WERI-Rb-1 (cell line): ENCODE measurements at places on chromosomes 3 and 15.

GRCh38 chr3:135145581-135145980, 350.5 kb downstream of the EPHB1 start:
- DNase-seq: no peak

- DNase-seq: no peak
Measured at GRCh38 chr3:144482876-144483275, 511.3 kb downstream of the DIPK2A start.

DNA sequence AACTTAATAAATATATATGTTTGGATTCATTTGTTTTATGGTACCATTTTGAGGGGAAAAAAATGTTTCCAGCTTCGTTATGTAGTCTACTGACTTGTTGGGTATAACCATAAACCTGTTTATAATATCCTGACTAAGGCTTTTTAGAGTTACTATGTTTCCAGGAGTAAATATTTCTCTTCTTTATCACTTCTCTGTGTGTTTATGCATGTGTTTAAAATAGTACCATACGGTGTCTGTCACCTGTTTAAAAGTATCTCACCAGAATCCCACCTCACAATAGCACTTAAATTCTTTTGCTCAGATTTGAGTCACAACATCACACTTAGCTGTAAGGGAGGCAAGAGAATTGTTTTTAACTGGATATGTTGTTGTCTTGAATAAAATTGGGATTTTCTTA, 15.1 kb downstream of the LACTB start:
- DNase-seq: no peak

- DNase-seq: no peak
Measured at GRCh38 chr3:12751571-12751970, 7.5 kb downstream of the TMEM40 start.

- DNase-seq: no peak
Measured at GRCh38 chr3:20028905-20029331, 11.3 kb upstream of the KAT2B start.

GRCh38 chr3:178295292-178295912, 240.8 kb upstream of the KCNMB2 start:
- DNase-seq: no peak

DNA sequence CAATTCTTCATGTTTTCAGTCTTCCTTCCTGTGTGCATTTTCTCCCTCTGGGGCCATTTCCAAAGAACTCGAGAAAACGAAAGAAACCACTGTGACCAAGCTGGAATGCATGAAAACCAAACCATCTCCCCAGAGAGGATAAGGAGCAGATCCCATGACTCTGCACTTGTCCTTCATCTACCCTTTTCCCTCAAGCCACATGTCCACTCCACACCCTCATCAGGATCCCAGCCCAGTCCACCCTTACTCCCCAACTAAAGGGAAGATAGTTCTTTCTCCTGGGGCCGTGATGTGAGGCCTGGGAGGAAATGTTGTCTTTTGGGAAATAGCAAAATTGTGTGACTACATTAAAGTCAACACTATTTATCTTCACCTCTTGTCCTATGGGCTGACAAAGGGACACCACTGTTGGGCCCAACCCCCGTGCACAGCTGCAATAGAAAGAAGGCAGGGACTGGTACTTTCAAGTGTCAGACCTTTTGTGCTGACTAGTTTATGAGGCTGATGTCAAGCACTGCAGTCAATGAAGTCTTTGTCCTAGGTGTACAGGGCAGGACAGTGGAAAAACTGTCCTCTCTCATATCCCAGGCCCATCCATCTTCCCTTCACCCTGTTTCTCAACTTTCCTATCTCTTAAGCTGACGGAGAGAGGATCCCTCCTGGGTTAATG, 487.1 kb upstream of the NR2F2 start:
- DNase-seq: no peak

DNA sequence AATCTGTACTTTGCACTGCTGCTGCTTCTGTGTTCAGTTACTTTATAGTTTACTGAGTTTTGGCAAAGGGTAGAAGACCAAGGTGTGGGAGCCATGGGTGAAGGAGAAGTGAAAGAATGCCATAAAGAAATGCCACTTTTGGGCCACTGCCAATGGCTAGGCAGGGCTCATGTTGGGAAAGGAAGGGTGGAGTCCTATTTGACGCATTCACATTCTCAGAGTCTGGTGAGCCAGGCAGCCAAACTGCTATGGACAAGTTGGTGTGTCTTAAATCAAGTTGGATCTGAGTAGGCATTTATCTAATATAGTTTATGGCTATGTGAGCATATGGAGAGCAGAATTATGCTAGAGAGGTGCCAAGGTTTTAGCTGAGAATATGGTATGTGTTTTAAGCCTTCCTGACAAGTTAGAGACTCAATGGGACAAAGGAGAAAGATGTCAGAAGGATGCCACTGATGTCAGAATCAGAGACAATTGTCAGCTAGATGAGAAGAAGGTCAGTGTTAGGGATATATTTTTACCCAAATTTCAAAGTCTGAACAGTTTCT, 296.1 kb downstream of the AGBL1 start:
- DNase-seq: no peak

GRCh38 chr3:124974691-124975090, 40.1 kb upstream of the MUC13 start:
- DNase-seq: no peak

DNA sequence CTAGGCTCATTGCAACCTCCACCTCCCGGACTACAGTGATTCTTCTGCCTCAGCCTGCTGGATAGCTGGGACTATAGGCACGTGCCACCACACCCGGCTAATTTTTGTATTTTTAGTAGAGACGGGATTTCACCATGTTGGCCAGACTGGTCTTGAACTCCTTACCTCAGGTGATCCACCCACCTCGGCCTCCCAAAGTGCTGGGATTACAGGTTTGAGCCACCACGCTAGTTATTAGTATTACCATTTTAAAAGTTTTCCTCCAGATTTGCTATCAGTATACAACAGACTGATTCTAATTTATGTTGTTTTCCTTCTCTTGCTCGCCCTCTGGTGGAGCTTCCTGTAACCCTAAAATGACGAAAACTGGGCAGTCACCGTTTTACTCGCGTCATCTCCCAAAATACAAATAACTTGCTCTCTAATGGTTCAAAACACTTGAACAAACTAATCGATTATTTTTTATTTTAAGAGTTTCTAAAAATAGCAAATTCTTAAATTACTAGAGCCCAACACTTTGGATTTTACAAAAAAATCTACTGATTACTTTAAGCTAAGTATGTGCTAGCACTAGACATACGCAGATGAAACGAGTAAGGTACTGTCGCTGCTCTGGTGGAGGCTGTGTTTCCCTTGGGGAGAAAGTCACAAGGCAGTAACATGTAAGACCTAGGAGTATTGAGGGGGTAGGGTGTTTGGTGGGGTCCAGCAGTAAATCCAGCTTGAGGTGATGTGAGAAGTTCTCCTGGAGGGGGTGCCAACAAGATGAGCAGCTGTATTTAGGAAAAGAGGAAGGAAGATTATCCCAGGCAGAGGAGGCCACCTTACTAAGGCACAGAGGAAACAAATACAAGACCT, 203.3 kb downstream of the MBNL1 start:
- peak; percentile 20 for DNase-seq

GRCh38 chr3:14031271-14031670, 93.4 kb downstream of the CHCHD4 start:
- DNase-seq: no peak

- DNase-seq: no peak
Measured at GRCh38 chr3:15339786-15340215, 7.4 kb upstream of the SH3BP5 start.

GRCh38 chr3:54591157-54591556, 336.7 kb downstream of the LRTM1 start:
- no peak for DNase-seq

DNA sequence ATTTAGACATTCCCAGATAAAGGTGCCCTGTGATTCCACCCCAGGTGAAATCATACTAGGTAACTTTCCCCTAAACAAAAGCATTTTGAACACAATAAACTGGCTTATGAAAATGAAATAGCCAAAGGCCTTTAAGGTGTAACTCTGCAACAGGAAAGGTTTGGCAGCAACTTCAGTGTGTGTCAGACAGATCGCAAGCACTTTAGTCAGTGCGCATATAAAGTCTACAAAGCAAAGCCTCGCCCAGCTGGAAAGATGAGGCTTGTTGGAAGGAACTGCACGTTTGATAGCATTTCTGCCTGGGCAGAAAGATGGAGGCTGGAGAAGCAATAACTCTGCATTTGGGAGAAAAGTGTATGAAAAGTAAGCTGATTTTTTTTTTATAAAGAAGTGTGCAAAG, 57.9 kb downstream of the PRICKLE2 start:
- DNase-seq: no peak

- DNase-seq: no peak
Measured at GRCh38 chr15:59437142-59437816, 707 bp upstream of the FAM81A start.

- DNase-seq: no peak
Measured at GRCh38 chr3:188656196-188656982, 502.4 kb downstream of the LPP start.

DNA sequence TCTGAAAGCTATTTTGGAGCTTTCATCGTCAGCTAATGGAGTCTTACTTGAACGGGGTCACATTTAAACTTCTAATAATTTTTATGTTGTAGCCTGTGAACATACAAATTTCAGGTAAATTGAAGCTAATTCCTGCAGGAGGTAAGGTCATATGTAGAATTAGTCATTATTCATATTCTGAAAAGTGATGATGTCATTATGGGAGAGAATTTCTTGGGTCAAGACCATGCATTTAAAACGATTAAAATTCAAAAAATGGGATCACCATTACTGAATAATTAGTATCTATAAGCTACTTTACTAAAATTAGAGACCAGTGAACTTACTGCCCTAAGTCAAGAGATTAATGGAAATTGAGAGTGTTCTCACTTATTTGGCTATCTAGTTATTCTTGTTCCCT, 120.4 kb downstream of the CHL1 start:
- DNase-seq: no peak

DNA sequence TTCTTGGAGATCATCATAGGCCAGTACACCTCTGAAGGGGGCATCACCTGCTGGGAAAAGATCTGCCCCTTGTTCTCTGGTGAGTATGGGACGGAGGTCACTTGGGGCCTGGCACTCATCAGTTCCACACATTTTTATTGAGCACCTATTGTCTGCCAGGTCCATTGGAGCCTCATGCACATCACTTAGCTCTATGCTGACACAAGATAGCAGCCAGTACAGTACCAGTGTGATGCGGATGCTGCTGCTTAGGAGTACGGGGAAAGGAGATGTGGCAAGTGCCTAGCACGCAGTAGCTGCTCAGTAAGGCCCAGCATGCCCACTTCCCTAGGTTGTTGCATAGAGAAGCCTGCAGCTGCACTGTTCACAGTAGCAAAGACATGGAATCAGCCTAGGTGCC, 43.4 kb downstream of the SLC6A6 start:
- DNase-seq: no peak

DNA sequence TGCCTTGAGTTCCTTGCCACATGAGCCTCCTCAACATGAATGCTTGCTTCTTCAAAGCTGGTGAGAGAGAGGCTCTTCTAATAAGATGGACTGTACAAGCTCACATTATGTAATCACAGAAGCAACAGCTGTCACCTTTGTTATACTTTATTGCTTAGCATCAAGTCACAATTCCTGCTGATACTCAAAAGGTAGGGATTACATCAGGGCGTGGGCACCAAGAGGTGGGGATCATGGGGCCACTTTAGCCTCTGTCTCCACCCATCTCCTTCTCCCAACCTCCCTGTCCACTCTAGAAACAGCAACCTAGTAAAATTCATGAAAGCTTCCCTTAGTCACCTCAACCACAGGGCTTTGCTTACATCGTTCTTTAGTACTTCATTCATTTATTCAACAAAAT, 95.9 kb downstream of the FAM43A start:
- DNase-seq: no peak

DNA sequence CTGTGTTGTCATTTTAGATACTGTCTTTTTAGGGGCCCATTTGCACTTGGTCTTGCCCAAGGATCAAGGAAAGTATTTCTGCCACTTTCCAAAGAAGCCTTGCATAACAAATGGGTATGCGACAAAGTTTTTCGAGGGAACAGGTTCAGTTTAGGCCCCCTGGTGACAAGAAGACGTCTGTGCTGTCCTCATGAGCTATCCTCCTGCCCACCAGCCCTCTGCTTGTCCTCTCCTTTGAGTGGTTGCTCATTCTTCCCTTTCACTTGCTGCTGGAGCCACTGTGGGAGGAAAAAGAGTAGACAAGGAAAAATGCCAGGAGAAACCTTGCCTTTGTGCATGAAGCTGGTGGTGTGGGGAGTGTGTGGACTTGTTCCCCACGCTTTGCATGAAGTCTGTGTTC, 171.9 kb downstream of the CACNA2D3 start:
- DNase-seq: no peak

GRCh38 chr3:25456723-25457670, 28.9 kb downstream of the RARB start:
- no peak for DNase-seq

DNA sequence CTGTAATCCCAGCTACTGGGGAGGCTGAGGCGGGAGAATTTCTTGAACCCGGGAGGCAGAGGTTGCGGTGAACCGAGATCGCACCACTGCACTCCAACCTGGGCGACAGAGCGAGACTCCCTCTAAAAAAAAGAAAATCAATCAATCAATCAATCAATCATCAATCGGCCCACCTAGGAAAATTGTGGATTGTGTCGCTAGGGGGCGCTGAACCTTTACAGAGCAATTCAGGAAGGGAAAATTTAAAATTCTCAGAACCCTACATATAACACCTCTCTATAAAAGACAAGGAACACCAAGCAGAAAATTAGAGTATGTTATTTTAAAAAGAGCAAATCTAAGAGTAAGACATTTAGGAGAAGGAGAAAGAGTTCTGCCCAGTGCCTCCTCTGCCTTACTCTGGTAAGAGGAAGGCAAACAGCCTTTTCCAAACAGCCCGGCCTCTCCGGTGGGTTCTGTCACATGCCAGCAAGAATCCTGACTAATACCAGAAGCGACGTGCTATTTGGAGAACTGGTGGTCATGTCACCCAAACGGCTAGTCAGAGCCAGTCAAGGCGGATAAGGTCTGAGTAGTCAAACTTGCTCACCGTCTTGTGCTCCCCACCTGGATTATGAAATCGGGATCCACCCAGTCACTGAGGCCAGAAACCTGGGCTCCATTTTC, 22.3 kb upstream of the SMCO1 start:
- peak; percentile 9 for DNase-seq

DNA sequence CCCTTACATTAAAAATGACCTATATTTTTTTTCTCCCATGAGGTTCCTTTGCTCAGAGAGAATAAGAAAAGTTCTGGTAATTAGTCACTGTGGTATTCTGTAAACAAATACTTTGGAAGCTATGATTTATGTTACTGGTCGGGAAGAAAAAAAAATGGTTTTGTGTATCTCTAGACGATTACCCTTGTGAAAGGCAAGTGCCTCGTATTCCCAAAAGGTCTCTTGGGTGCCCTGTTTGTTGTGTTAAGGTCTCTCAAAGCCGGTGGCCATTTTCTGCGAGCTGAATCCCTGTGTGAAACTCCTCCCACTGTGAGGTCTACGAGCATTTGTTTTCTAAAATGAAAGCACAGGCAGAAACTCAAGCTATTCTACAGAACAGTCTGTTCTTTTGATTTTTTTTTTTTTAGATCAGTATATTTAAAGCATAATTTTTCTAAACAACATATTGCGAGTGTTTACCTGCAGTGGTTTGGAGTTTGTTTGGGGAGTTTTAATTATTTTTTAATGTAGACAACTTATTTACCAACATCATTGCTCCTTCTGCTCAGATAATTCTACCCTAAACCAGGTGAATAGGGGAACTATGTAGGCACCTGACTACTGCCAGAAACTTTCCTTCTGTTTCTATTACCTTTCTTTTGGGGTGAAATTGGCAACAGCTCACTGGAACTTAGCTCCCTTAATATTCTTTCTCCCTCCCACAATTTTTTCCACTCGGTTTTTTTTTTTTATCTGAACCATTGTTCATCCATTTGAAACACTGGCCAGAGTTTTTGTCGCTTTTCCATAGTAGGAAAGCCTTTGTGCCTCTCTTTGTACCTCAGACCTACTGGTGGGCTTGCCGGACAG, 44.0 kb downstream of the ZBTB38 start:
- DNase-seq: no peak

- no peak for DNase-seq
Measured at GRCh38 chr3:69178838-69179739, 56.7 kb upstream of the LMOD3 start.
